ENCODE measurements at places on chromosomes 3 and 15.
A peak's percentile ranks its signal among the peaks of the same experiment; 100 is the strongest.

DNA sequence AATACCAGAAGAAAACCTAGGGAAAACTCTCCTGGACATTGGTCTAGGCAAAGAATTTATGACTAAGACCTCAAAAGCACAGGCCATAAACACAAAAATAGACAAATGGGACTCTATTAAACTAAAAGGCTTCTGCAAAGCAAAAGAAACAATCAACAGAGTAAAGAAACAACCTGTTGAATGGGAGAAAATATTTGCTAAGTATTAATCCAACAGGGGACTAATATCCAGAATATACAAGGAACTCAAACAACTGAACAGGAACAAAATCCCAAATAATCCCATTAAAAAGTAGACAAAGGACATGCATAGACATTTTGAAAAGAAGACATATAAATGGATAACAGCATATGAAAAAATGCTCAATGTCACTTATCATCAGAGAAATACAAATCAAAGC lies 6.9 kb upstream of the ACVR2B start:
- DNase-seq = no peak

DNA sequence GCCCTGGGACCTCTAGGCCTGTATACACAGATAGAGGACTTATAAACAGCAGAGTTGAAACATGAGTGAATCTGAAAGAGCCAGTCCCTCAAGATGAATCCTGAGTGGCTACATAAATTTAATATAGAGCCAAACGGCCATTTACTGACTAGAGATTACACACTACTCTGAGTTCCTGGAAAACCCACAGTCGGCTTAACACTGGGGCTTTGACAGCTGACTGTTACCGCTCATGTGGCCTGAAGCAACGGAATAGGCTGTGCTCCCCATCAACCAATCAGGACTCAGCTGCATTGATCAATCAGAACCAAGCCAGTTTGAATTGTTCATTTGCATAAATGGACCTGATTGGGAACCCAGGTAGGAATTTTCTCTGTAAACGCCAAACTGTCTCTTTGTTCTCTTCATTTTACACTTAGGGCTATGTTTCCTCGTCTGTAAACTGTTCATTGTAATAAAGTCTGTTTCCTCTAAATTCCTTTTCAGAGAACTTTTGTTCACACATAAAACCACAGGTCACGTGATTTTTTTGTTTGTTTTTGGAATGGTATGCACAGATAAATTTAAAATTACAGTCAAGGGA lies 40.5 kb downstream of the CCNL1 start:
- peak; percentile 92 for DNase-seq

- no peak for DNase-seq
Measured at GRCh38 chr3:54831112-54831511, 96.7 kb downstream of the LRTM1 start.

GRCh38 chr15:83999396-84000135 lies 236.0 kb upstream of the GOLGA6L4 start:
- DNase-seq = no peak

- DNase-seq = no peak
Measured at GRCh38 chr3:23116081-23116837, 86.9 kb upstream of the UBE2E2 start.

DNA sequence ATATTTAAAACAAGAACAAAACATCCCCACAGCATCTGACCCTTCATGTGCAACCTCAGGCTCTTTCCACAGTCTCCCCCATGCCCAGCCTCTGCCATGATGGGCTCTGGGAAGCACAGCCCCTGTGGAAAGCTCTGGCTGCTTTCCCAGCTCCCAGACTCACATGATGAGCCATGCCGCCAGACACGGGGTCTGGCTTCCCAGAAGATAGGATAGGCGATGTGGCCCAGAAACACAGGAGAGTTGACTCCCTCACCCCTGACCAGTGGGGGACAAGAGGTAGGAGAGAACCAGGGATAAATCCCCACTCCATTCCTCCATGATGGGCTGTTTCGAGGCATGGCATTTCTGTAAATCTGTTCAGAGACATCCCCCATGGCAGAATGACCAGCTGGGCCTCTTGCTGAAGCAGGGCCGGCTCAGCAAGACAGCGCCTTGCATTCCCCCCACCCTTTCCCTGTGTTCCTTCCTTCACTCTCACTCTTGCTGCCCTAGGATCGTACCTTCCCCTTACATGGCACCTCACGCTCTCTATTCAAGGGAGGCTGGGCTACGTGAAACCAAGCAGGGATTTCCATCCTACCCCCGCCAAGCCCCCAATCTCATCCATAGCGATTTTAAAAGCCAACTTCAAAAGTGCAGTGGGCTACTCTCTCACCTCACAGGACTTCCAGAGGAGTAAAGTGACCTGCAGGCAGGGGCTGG lies 192.4 kb downstream of the ABHD5 start:
- DNase-seq = no peak

All from hematopoietic multipotent progenitor cell treated with erythropoietin and hydrocortisone succinate and interleukin-3 and kit ligand, for 8 days (in vitro differentiated cells).